ENCODE measurements at places on chromosomes 13 and 19.

DNA sequence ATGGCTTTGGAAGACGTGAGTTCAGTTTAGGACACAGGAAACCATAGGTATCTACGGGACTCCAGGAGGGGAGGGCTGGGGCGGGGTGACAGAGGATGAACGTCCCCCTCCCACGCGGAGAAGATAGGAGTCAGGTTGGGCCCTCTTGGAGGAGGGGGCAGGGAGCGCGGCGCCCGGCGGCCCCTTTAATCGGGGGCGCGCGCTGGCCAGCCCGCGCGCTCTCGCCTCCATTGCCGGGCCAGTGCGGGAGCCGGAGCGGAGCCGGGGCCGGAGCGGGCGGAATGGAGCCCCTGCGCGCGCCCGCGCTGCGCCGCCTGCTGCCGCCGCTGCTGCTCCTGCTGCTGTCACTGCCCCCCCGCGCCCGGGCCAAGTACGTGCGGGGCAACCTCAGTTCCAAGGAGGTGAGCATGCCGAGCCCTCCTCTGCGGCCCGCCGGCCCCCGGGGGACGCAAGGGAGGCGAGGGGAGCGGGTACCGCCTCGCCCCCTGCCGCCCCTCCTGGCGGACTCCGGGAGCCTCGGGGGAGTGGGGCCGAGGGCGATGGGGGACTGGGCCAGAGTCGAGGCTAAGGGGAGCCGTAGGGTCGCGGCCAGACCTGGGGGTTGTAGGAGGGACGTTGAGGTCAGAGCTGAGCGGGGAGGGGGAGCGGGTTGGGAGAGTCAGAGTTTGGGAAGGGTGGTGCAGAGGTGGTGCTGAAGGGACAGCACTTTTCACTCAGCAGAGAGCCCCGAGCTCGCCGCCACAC is at the start of gene TMEM145:
Gene TMEM145, plus strand, starts transcription at position 214 of the 744 bp plus-strand sequence. Its CDS starts 68 bp downstream, at position 282.
- peak; percentile 53 for DNase-seq

GRCh38 chr19:40691421-40692211 is 1.2 kb upstream of the NUMBL start:
- DNase-seq, result no peak

- no peak for DNase-seq
Observed at GRCh38 chr13:64074971-64075474, 2659.4 kb upstream of the PCDH20 start.

DNA sequence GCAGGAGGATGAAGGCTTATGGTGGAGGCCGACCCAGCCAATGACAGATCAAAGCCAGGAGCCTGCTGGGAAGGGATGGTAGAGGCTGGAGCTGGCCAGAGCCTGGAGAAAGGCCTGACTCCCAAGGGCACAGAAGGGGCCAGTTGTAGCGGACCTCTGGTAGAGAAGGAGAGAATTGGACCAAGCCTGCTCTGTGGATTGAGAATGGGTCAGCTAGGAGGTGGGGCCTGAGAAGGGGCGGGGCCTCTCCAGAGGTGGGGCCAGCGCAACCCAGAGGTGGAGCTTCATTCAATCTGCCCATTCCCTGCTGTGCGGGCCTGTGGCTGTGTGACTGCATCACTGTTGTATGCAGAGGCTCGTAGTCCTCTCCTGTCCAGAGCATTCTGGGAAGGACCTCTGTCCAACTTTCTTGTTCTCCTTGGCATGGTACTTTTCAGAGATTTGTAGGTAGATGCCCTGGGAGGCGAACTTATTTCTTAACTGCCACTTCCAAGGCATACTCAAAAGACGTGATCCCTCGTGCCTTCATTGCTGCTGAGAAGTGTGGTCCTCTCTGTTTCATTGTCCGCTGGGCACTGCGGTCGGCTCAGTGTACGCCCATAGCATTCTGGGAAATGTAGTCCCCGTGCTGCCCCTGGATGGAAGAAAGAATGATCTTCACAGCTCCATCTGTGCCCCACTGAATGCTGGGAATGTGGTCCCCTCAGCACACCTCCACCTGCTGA is 6.7 kb downstream of the GRIN2D start:
- no peak for DNase-seq

DNA sequence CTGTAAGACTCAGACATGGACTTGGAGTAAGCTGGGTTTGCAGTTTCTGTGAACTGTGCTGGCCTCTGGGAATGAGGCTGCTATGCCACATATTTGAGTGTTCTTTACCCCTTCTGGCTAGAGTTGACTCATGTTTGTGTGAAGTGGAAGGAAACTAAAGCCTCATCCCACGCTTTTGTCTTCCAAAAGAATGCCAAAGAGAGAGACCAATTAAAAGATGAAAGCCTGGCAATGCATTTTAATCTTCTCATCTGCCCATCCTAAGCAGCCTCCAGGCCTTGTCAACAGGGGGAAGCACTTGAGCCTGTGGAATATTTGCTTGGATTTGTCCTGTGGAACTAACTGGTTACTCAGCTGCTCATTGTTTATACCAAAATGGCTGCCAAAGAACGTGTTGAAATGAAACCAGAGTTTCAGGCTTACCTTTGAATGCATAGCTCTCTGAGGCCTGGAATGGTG is 49.1 kb downstream of the LMO7 start:
- no peak for DNase-seq

DNA sequence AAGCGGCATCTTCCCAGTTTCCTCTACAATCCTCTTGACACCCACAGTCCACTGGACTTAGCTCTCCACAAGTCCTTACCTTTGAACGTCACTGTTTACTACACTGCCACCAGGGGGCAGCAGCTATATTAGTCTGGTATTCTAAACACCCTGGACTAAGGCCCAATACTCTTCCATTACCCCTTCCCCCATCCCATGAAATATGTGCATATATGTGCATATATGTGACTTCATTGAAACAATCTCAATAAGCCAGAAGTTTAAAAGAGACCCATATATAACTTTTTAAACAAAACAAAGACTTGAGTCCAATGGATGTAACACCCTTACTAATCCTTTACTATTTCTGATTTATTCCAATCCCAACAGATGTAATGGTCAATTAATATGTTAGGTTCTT is 15.5 kb downstream of the GGACT start:
- DNase-seq, result peak; percentile 52
